Mesenteric fat pad (tissue), 1 donor: ENCODE measurements at places on chromosomes 3 and 15. TPM values are rescaled to one million over a fixed set of nuclear protein-coding genes. Genes with fewer than 3 reads are reported as not detected.

The RASL12 gene
- total RNA-seq: 4.7 TPM

DNA sequence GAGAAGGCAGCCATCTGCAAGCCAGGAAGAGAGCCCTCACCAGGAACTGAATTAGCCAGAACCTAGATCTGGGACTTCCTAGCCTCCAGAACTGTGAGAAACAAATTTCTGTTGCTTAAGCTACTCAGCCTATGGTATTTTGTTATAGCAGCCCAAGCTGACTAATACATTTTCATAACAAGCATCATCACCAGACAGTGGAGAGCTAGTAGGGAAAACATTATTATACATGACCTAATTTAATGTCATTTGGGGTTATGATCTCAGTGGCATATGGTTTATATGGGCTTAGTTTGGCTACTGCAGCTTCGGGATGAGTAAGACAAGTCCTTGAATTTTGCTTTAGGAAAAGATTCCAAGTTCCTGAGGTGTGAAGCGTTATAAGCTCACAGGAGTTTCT, 35.6 kb downstream of the LNP1 start:
- no peak for DNase-seq

GRCh38 chr3:122305818-122306621, 19.0 kb upstream of the CSTA start:
- no peak for DNase-seq

DNA sequence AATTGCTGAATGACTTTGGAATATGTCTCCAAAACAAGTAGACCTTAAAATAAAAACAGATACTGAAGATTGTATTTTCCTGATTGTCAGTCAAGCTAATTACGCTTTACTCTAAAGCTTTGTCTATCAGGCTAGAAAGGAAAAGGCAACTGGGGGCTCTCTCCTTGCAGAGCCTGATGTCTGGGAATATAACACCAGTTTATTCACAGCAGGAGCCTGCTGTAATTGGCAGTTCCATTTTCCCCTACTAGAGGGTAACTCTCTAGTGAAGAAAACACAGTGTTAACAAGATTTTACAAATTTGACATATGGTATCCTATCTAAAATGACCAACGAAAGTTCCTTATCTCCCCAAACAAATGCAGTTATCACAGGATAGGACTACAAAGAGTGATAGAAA, 158.8 kb downstream of the PDZRN3 start:
- DNase-seq: no peak

The KNL1 gene
- 0.35 TPM for total RNA-seq

The HYKK gene
- 4.1 TPM for total RNA-seq

The CPNE4 gene
- total RNA-seq: not detected

The EFL1 gene
- total RNA-seq: 21.6 TPM

- no peak for DNase-seq
Measured at GRCh38 chr3:119859728-119860127, 77.8 kb downstream of the NR1I2 start.

DNA sequence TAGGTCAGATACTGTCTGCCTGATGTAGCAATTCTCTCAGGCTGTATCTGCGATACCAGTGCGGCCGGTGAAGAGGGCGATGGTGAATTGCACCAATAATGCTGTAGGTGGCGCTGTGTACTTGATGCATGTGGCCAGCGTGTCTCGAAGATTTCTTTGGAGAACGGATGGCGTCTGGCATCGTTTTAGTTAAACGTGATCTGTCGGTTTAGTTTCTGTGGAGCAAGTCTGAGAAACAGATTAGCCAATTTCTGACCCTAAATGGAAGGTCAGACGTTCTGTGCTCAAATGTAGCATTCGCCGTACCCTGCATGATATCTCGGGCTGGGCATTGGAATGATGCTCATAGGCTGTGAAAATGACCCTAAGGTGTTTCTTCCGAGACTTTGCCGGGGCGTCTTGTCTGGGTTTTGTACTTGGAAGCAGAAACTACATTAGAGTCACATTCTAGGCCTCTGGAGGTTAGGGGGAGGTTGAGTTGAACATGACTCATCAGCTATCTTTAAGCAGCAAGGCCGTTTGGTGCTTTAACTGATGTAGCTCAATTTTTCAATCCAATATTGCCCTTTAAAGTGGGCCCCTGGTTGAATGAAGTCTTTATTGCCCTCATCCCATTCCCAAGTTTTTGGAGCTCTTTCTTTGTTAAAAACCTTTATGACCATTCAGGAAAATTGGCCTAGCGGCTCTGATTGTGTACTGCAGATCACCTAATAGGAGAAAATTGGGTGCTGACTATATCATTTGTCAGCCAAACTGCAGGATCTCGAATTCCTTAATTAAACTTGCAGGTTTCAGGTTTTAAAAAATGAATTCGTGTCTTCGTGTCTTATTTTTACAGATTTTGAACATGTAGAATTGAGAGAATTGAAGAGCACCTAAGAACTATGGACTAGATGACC, 80.0 kb downstream of the SQOR start:
- DNase-seq: no peak

DNA sequence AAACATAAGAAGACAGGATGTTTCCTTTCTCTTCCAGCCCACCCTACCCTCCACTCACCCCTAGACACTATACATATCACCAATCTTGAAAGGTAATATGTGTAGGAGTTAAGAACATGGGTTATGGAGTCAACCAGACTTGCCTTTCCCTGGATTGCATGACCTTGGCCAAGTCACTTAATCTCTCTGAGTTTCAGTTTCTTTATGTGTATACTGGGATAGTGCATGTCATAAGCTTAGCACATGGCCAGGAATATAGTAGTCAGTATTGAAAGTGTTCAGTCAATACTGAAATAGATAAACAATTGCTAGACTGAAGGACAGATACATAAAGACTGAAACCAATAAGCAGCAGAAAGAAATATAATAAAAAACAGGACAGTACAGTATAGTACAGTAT, 283.2 kb upstream of the STT3B start:
- DNase-seq: no peak

- no peak for DNase-seq
Measured at GRCh38 chr3:143002727-143003126, 1.4 kb downstream of the U2SURP start.

GRCh38 chr3:36741285-36741684, 23.1 kb downstream of the DCLK3 start:
- no peak for DNase-seq

- no peak for DNase-seq
Measured at GRCh38 chr3:72152551-72153476, 367.9 kb upstream of the PROK2 start.

- no peak for DNase-seq
Measured at GRCh38 chr15:71529361-71529760, 281.0 kb upstream of the NR2E3 start.

- DNase-seq: no peak
Measured at GRCh38 chr3:54628888-54629441, 298.9 kb downstream of the LRTM1 start.

DNA sequence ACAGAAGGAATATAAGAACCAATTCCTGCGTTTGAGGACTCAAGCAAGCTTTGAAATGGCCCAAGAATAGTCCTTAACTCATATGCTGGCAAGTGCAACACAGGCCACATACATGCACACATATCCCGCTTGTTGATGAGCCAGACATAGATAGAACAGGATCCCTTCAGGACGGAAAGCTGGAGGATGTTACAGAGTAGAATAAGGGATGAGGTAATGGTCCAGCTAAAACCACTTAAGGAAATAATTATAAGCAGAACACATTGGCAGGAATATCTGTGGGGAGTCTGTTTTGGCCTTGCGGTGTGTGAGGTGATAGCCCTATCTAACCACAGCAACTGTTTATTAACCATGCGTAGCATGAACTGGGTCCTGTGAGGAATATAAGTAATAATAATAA, 25.0 kb downstream of the SCG3 start:
- DNase-seq: no peak

The GP9 gene
- total RNA-seq: not detected

GRCh38 chr3:186963636-186964035, 33.3 kb downstream of the ST6GAL1 start:
- DNase-seq: no peak

DNA sequence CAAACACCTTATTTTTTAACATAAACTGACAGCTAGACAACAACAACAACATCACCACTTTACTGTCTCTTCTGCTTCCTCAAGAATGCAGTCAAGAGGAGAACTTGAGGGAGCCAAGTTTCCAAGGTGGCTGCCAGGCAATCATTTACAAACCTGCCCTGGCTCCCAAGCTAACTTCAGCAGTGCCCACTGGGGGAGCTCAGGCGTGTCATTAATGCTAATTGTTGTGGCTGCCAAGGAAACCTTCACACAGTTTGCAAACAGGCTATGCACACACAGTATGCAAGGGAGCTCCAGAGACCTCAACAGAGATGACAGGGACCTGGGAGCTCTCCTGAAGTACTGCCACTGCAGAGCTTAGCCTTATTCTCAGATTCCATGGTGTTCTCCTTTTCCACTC, 2.1 kb downstream of the DZIP1L start:
- DNase-seq: no peak

The COLQ gene
- 0.74 TPM for total RNA-seq

- no peak for DNase-seq
Measured at GRCh38 chr3:13388816-13389215, 31.3 kb downstream of the NUP210 start.

The SCG3 gene
- total RNA-seq: not detected

The GRAMD2A gene
- total RNA-seq: not detected

DNA sequence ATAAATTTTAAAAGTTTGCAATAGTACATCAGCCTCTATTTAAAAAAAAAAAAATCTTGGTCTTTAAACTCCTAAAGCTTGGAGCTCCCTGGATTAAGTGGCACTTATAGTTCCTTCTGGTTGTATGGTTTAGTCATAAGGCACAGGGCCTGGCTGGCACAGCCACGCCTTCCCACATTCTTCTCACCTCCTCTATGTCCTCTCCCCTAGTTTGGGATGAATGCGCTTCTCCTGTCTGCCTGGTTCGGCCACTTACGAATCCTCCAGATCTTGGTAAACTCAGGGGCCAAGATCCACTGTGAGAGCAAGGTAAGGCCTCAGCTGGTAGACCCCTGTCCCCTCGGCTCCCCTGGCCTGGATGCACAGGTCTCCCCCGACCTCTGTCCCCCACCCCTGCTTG, 10.0 kb downstream of the ANKDD1A start:
- DNase-seq: no peak

The RASGRF1 gene
- not detected for total RNA-seq

GRCh38 chr15:86001200-86001599, 78.5 kb upstream of the AGBL1 start:
- no peak for DNase-seq

- no peak for DNase-seq
Measured at GRCh38 chr3:96719921-96720320, 94.5 kb upstream of the EPHA6 start.

The GPR160 gene
- 6.4 TPM for total RNA-seq

The RRP9 gene
- 29.0 TPM for total RNA-seq

The ITIH1 gene
- total RNA-seq: not detected

DNA sequence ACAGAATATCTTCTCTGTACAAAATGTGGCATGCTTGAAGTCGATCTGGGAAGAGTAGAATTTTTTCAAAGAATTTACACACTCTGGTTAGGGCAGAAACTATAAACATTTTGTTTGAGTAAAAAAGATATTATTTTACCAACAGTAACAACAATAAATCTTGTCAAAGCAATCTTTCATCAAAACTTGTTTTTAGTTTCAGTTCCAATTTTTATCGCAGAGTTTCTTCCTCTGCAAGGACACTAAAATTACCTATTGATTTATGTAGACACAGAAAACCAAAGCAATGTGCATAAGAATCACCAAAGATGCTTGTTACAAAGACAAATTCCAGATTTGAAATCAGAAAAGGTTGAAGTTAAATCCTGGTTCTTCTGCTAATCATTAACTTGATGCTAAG, 61.9 kb downstream of the CGGBP1 start:
- no peak for DNase-seq

DNA sequence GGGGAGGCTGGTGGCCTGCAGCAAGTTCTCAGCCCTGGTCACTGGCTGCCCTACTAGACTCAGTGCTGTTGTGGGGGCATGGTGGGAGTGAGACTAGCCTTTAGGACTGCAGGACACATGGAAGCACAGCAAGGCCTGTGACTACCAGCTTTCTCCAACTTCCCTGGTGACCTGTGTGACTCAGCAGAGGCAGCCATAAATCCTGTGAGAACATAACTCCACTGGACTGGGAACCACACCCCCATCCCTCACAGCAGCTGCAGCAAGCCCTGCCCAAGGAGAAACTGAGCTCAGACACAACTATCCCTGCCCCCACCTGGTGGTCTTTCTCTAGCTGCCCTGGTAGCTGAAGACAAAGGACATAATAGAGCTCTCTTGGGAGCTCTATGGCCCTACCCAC, 111.3 kb downstream of the DCLK3 start:
- DNase-seq: no peak

The ZNF502 gene
- 4.3 TPM for total RNA-seq

The MYD88 gene
- total RNA-seq: 40.0 TPM

The MYRIP gene
- total RNA-seq: 1.8 TPM
